Skin of body (tissue), 3 donors: ENCODE measurements at places on chromosomes 6 and 20. TPM values are rescaled to one million over a fixed set of nuclear protein-coding genes. Genes with fewer than 3 reads are reported as not detected.

The DOK5 gene
- 11.1 TPM for total RNA-seq

The CLPSL1 gene
- not detected for total RNA-seq

The CDH4 gene
- 0.10 TPM for total RNA-seq

The SNX3 gene
- 166 TPM for total RNA-seq

The OR2B3 gene
- not detected for total RNA-seq

The MUC21 gene
- not detected for total RNA-seq

The PANK2 gene
- 39.8 TPM for total RNA-seq

The CCM2L gene
- total RNA-seq, result 3.0 TPM

The TPMT gene
- 5.9 TPM for total RNA-seq

The FAM217A gene
- not detected for total RNA-seq

The FRMD1 gene
- total RNA-seq, result 0.20 TPM
